NCI-H524 treated with DMSO at 0.1 percent for 48 hours (cell line): ENCODE measurements at places on chromosomes 5 and 9.
A peak's percentile ranks its signal among the peaks of the same experiment; 100 is the strongest.

GRCh38 chr5:83972236-83972635 is 251.6 kb upstream of the HAPLN1 start:
- no peak for DNase-seq

DNA sequence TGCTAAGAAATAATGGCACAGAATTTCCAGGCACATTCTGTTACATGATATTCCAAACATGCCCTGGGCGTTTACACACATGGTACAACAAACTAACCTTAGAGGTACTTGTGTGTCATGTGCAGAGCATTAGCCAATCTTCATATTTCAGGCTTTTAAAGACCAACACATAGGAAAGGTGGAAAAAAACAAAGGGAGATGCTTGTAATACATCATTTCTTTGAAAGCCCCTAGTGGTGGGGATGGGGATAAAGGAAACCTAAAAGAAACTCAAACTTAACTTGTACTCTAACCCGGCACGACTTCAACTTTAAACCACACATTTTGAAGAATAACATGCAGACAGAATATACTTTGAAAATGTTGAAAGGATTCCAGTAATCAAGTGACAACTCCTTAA is 133.6 kb downstream of the PTPRD start:
- no peak for DNase-seq

GRCh38 chr5:154234551-154234950 is 44.0 kb downstream of the GALNT10 start:
- DNase-seq, result peak; percentile 15

- no peak for DNase-seq
Measured at GRCh38 chr9:134568116-134568515, 73.5 kb upstream of the COL5A1 start.

DNA sequence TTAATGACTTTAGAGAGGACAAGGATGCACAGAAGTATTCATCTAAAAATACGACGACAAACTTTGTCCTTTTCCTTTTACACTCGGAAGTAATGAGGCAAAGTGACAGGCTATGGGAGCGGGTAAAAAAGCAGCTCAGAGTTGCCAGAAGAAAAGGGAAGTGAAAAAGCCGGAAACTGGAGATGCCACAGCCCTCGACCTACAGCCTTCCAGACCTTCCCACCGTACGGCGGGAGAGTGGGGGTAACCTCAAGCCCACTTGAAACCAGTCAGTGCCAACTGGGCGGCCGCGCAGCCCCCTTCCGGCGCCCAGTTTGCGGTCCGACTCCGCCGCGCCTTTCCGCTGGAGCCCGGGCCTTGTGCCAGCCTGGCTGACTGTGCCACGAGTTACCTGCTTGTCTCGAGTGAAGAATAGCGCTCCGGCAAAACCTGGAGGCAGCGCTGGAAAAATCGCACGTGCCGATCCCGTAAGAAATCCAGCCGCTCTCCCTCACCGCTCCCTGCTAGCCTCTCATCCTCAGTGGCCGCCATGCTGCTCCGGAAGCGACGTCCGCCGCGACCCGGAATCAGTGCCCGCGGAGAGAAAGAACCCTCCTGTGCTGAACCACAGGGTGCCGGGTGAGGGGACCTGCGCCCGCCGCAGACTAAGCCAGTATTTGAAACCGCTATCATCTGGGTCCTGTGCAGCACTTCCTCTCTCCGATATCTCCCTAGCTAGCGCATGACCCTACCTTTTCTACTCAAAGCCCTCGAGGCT is at the start of gene PGGT1B:
Gene PGGT1B, minus strand, starts transcription at position 557 of the 757 bp plus-strand sequence. Its CDS starts 26 bp downstream, at position 531.
- peak; percentile 16 for DNase-seq

DNA sequence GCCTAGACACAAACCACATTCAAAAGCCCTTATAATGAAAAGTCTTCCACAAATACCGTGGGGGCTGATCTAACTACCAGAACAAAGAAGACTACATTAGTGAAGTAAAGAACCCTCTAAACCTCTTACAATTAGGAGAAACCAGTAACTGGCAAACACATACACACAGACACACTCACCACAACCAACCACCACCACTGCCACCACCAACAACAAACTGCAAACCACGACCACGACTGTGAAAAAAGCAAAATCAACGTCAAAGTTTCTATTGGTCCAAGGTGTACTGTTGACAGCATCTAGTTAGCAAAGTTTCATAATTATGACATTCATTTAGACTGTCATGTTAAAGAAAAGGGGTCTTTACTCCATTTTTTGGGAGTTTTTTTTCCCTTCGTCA is 2.7 kb downstream of the CDO1 start:
- no peak for DNase-seq
